ENCODE measurements at places on chromosomes 12 and 14. TPM values are rescaled to one million over a fixed set of nuclear protein-coding genes. Genes with fewer than 3 reads are reported as not detected.

- no peaks in the 10 kb centered on the region for H3K36me3 ChIP-seq
- peak overlapping the region; percentile 76 for H3K27ac ChIP-seq
- peaks cover 7% of the 10 kb centered on the region for H3K4me1 ChIP-seq
- DNase-seq: peak; percentile 41
- peak overlapping the region; percentile 55 for H3K4me3 ChIP-seq
Measured at GRCh38 chr14:92513966-92514843, 624 bp downstream of the RIN3 start.

- H3K4me1 ChIP-seq: peaks cover 2% of the 10 kb centered on the region
- no peak for DNase-seq
- H3K4me3 ChIP-seq: no peak overlapping the region
Measured at GRCh38 chr12:109358154-109358869, 10.6 kb downstream of the MYO1H start.

GRCh38 chr12:78293059-78293686, 462.5 kb downstream of the NAV3 start:
- H3K4me1 ChIP-seq: no peaks in the 10 kb centered on the region
- DNase-seq: no peak
- no peaks in the 10 kb centered on the region for H3K27me3 ChIP-seq
- H3K4me3 ChIP-seq: no peak overlapping the region

GRCh38 chr14:102914474-102915291, 7.8 kb upstream of the AMN start:
- H3K27ac ChIP-seq: no peak overlapping the region
- DNase-seq: no peak
- no peaks in the 10 kb centered on the region for H3K27me3 ChIP-seq
- H3K36me3 ChIP-seq: no peaks in the 10 kb centered on the region

GRCh38 chr14:53545217-53545616, 392.1 kb upstream of the DDHD1 start:
- peaks cover 2% of the 10 kb centered on the region for H3K4me1 ChIP-seq
- DNase-seq: no peak
- no peak overlapping the region for H3K4me3 ChIP-seq
- H3K27ac ChIP-seq: no peak overlapping the region
- no peaks in the 10 kb centered on the region for H3K36me3 ChIP-seq

DNA sequence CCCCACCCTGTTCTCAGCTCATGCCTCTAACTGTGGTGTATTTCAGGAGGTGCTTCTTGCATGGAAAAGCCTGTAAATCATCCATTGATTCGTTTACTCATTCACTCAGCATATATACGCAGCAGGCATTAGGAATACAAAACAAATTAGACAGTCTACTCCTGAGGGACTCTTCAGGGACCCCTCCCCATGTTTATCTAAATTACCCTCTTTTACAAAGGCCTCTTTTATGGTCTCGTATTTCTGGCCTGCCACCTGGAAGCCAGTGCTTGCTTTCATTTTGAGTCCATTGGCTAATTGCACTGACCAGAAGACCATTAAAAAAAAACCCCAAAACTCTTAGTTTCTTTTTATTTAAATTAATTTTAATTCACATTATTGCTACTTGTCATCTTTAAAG, 134.4 kb downstream of the DACT1 start:
- no peak for DNase-seq
- H3K27me3 ChIP-seq: no peaks in the 10 kb centered on the region
- H3K27ac ChIP-seq: no peak overlapping the region
- no peaks in the 10 kb centered on the region for H3K4me1 ChIP-seq

- H3K36me3 ChIP-seq: no peaks in the 10 kb centered on the region
- no peaks in the 10 kb centered on the region for H3K27me3 ChIP-seq
- peaks cover 4% of the 10 kb centered on the region for H3K4me1 ChIP-seq
- no peak for DNase-seq
Measured at GRCh38 chr12:102343361-102344121, 136.8 kb downstream of the IGF1 start.

GRCh38 chr12:81330480-81330879, 252.6 kb downstream of the ACSS3 start:
- H3K4me3 ChIP-seq: no peak overlapping the region
- H3K4me1 ChIP-seq: no peaks in the 10 kb centered on the region
- DNase-seq: no peak
- no peak overlapping the region for H3K27ac ChIP-seq

GRCh38 chr14:90087433-90087832, 25.6 kb downstream of the KCNK13 start:
- no peak overlapping the region for H3K27ac ChIP-seq
- H3K4me3 ChIP-seq: no peak overlapping the region
- no peaks in the 10 kb centered on the region for H3K4me1 ChIP-seq
- DNase-seq: no peak
- no peaks in the 10 kb centered on the region for H3K27me3 ChIP-seq

GRCh38 chr12:15179672-15180071, 41.5 kb downstream of the RERG start:
- H3K27ac ChIP-seq: no peak overlapping the region
- no peak for DNase-seq
- H3K4me1 ChIP-seq: peaks cover 3% of the 10 kb centered on the region
- H3K36me3 ChIP-seq: no peaks in the 10 kb centered on the region
- no peaks in the 10 kb centered on the region for H3K27me3 ChIP-seq

DNA sequence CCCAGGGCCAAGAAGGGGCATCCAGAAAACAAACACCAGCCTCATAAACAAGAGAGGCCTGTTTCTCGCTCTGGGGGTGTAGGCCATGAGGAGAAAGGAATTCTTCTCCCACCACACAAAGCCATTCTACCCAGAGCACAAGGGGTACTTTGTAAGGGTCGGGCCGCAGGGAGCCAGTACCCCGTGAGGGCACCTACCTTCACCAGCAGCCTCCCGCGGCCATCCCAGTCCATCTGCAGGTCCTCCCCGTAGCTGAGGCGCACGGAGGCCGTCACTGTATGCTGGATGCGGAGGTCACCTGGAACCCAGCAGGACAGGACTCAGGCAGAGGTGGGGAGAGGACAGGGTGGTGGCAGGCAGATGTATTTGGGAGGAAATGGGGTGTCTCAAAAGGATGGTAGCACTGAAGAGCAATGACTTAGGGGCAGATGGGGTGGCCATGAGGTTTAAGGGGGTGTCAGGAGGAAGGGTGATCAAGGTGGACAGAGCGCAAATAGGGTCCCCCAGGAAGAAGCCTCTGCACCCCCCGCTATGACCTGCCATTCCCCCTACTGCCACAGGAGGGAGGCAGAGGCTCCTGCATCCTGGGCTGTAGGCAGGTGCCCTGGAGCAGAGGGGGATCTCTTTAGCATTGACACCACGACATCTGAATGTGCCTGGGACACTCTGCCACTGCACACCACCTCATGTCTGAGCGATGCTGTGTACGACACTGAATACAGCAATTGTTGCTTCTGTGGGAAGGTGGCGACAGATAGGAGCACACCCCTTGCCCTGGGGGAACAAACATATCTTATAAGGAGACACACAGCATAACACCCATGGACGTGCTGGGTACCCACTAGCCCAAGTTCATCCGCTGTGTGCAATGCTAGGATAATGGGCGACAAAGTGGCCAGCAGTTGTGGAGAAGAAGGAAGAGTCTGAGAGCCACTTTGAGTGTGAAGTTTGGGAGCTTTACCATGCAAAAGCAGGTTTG, 61.4 kb downstream of the VWF start:
- H3K27ac ChIP-seq: no peak overlapping the region
- DNase-seq: no peak
- no peak overlapping the region for H3K4me3 ChIP-seq
- H3K36me3 ChIP-seq: no peaks in the 10 kb centered on the region
- no peaks in the 10 kb centered on the region for H3K27me3 ChIP-seq

GRCh38 chr12:3576891-3577290, 85.9 kb downstream of the PRMT8 start:
- no peak overlapping the region for H3K27ac ChIP-seq
- H3K27me3 ChIP-seq: no peaks in the 10 kb centered on the region
- H3K36me3 ChIP-seq: no peaks in the 10 kb centered on the region
- H3K4me1 ChIP-seq: no peaks in the 10 kb centered on the region
- H3K4me3 ChIP-seq: no peak overlapping the region

GRCh38 chr12:56479625-56480024, 8.3 kb downstream of the GLS2 start:
- H3K4me1 ChIP-seq: no peaks in the 10 kb centered on the region
- DNase-seq: no peak
- H3K27ac ChIP-seq: no peak overlapping the region
- no peaks in the 10 kb centered on the region for H3K27me3 ChIP-seq
- H3K36me3 ChIP-seq: no peaks in the 10 kb centered on the region
- H3K4me3 ChIP-seq: no peak overlapping the region

GRCh38 chr12:54146506-54147145, 42.2 kb downstream of the SMUG1 start:
- no peak overlapping the region for H3K4me3 ChIP-seq
- no peaks in the 10 kb centered on the region for H3K36me3 ChIP-seq
- H3K27ac ChIP-seq: no peak overlapping the region
- H3K4me1 ChIP-seq: peaks cover 3% of the 10 kb centered on the region
- no peak for DNase-seq

DNA sequence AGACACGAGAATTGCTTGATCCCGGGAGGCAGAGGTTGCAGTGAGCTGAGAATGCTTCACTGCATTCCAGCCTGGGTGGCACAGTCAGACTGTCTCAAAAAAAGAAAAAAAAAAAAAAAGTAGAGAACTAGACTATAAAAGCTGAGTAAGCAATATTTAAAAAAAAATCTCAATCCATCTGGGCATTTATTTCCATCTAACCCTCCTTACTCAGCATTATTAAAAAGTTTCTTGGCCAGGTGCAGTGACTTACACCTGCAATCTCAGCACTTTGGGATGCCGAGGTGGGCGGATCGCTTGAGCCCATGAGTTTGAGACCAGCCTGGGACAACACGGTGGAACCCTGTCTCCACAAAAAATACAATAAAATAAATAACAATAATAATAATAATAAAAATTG, 4.5 kb downstream of the SUPT16H start:
- no peaks in the 10 kb centered on the region for H3K27me3 ChIP-seq
- no peak overlapping the region for H3K4me3 ChIP-seq
- no peak for DNase-seq

GRCh38 chr12:52023976-52024688, 17.4 kb downstream of the TAMALIN start:
- H3K4me1 ChIP-seq: peaks cover 8% of the 10 kb centered on the region
- no peak for DNase-seq
- H3K27ac ChIP-seq: no peak overlapping the region
- no peaks in the 10 kb centered on the region for H3K27me3 ChIP-seq
- no peaks in the 10 kb centered on the region for H3K36me3 ChIP-seq

DNA sequence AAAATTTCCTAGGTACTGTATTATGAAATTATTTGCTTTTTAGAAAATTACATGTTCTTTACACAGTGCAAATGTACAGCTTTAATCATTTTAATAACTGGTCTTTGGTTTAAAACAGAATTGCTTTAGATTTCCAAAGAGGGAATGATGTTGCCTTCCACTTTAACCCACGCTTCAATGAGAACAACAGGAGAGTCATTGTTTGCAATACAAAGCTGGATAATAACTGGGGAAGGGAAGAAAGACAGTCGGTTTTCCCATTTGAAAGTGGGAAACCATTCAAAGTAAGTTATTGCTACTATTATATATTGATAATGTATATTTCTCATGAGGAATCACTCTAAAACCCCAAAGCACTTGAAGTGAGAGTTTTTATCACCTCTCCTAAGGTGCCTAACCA, 13.4 kb downstream of the LGALS3 start:
- no peak overlapping the region for H3K27ac ChIP-seq
- H3K36me3 ChIP-seq: no peaks in the 10 kb centered on the region
- no peaks in the 10 kb centered on the region for H3K27me3 ChIP-seq
- no peak for DNase-seq
- peaks cover 5% of the 10 kb centered on the region for H3K4me1 ChIP-seq

DNA sequence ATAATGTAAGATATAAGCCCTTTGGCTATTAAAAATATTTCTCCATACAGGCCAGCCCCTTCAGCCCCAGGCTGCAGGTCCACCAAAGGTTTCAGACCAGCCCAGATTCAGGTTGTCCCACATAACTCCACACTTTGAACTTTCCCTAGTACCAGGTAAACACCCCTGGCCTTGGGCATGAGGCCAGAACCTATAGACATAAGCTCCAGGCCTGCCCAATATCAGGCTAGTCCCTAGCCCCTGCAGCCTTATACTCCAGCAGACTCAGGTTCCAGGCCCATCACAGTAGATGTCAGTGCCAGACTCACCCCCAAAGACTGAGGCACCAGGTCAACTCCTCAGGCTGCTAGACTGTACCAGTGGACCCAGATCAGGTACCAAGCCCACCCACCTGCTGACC, 178.5 kb upstream of the DAAM1 start:
- no peak overlapping the region for H3K27ac ChIP-seq
- no peak overlapping the region for H3K4me3 ChIP-seq
- no peak for DNase-seq
- H3K36me3 ChIP-seq: no peaks in the 10 kb centered on the region
- no peaks in the 10 kb centered on the region for H3K27me3 ChIP-seq

GRCh38 chr12:54398995-54399793, 14.7 kb upstream of the ZNF385A start:
- H3K4me1 ChIP-seq: no peaks in the 10 kb centered on the region
- H3K27me3 ChIP-seq: no peaks in the 10 kb centered on the region
- no peaks in the 10 kb centered on the region for H3K36me3 ChIP-seq
- no peak overlapping the region for H3K4me3 ChIP-seq
- H3K27ac ChIP-seq: no peak overlapping the region

GRCh38 chr14:31228533-31228932, 20.9 kb upstream of the HECTD1 start:
- peak overlapping the region; percentile 12 for H3K27ac ChIP-seq
- H3K36me3 ChIP-seq: no peaks in the 10 kb centered on the region
- no peak for DNase-seq
- H3K4me1 ChIP-seq: no peaks in the 10 kb centered on the region
- H3K4me3 ChIP-seq: no peak overlapping the region

DNA sequence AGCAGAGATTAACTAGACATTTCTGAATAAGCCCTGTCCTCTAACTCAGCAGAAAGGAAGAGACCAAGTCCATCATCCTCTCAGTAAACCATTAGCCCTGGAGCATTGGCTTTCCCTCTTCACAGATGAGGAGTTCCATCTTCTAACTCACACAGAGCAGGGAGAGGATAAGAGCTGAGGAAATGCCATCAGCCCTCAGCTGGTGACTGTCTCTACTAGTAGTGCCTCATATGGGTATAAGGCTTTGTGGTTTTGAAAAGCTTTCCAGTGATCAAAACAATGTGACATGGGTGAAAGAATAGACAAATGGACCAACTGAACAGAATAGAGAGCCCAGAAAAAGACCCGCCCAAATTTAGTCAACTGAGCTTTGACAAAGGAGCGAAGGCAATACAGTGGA, 197.2 kb upstream of the NUDT4 start:
- peaks cover 11% of the 10 kb centered on the region for H3K4me1 ChIP-seq
- DNase-seq: no peak
- no peaks in the 10 kb centered on the region for H3K36me3 ChIP-seq
- no peak overlapping the region for H3K27ac ChIP-seq

- no peaks in the 10 kb centered on the region for H3K36me3 ChIP-seq
- no peaks in the 10 kb centered on the region for H3K27me3 ChIP-seq
- no peaks in the 10 kb centered on the region for H3K4me1 ChIP-seq
- DNase-seq: no peak
- H3K27ac ChIP-seq: no peak overlapping the region
Measured at GRCh38 chr12:58916161-58916621, 4.1 kb downstream of the LRIG3 start.

Gene MARCHF9
- total RNA-seq: 15.2 TPM

Gene POTEM
- total RNA-seq: not detected

Gene RIPK3
- 2.7 TPM for total RNA-seq

Gene PRIMA1
- 4.3 TPM for total RNA-seq

Gene EVL
- 66.1 TPM for total RNA-seq

Gene RPGRIP1
- not detected for total RNA-seq

Gene NOXRED1
- 0.38 TPM for total RNA-seq

Gene SIRT4
- 4.6 TPM for total RNA-seq

Gene CYP46A1
- total RNA-seq: 4.9 TPM

Gene PTPRB
- 34.6 TPM for total RNA-seq

Gene PLBD1
- total RNA-seq: 1.1 TPM

Gene PRDM4
- 27.1 TPM for total RNA-seq
